Sciatic nerve (tissue), 2 donors: ENCODE measurements at places on chromosomes 2 and 18.

GRCh38 chr2:213980883-213981282 is 430.0 kb upstream of the VWC2L start:
- DNase-seq: no peak

DNA sequence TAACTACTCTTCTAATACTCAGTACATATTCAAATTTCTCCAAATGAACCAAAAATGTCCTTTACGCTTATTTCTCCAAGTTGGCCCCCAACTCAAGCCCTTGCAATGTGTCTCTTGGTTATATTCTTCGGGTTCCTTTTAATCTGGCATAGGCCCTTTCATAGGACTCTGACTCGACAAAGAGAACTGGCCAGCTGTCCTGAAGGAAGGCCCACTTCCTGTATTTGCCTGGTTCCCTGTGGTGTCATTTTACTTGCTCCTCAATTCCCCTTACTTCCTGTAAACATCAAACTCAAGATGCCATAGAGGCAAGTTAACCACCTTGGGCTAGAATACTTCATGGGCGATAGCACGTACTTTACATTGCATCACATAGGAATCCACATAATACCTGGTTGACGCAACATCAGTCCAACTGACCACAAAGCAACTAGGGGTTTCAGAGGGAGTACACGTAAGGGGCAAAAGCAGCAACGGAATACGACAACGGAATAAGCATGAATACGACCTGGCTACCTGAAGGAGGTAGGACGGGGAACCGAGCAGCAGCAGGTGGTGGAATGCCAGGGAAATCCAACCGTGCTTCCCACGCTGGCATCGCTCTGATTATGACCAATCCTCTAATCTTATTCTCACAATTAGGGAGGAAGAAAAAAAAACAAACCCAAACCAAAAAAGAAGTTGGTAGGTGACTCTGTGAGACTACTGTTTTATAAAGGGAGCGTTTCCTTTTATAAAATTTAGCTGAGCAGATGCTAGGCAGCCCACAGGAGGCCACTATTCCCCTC is 823 bp upstream of the GORASP2 start:
- DNase-seq: no peak

- peak; percentile 38 for DNase-seq
Observed at GRCh38 chr2:239691720-239692119, 290.9 kb upstream of the HDAC4 start.

- no peak for DNase-seq
Observed at GRCh38 chr2:58448845-58449244, 207.7 kb upstream of the FANCL start.

GRCh38 chr2:162221064-162221463 is 22.2 kb downstream of the FAP start:
- peak; percentile 73 for DNase-seq

- DNase-seq: no peak
Observed at GRCh38 chr2:11873356-11874154, 127.1 kb downstream of the LPIN1 start.

DNA sequence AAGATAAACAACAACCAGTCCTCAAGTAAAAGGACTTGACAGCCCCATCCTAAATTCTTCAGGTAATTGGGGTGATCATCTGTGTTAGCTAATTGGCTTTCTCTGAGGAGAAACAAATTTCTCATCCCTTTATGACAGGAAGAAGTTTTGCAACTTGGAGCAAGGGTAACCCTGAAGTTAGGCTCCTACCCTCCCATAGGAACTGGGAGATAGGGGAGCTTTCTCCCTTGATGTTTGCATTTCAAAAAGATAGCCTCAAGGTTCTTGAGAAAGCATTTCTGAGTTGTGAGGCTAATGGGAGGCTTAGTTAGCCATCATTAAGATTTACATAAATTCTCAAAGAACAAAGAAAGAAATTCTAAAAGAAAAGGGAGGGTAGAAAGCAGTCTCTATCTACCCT is 95.4 kb downstream of the MAP2 start:
- no peak for DNase-seq

DNA sequence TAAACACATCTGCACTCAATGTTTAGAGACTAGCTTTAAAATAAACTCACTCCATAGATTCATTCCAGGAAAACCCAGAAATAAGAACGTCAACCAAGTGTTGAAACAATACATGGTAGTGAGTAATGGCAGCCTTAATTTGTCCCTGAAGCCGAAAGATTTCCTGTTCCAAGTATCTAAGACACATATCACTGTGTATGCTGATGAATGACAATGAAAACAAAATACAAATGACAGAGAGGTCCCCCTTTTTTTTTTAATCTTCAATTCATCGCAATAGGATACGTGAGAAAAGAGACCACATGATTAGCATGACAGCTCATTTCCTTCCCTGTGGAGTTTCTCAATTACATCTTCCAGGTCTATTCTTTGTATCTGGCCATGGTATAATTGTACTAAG is 160.5 kb upstream of the STK17B start:
- DNase-seq: no peak

- no peak for DNase-seq
Observed at GRCh38 chr2:170965446-170966225, 36.6 kb downstream of the GORASP2 start.

DNA sequence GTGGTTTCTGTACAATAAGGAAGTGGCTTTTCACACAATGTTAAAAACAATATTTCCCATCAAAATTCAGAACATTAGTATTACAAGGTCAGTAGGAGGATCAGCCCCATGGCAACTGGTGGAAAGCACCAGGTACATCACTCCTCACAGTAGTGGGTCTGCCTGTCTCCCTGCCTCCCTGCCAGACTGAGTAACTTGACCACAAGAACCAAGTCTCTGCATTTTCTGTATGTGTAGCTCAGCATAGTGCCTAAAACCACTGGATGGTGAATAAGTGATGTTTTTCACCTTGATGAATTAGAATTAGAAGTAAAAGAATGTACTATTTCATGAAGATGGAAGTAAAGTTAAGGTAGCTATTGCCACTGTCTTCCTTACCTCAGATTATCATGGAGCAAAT is 4.1 kb upstream of the WDR7 start:
- DNase-seq: no peak

DNA sequence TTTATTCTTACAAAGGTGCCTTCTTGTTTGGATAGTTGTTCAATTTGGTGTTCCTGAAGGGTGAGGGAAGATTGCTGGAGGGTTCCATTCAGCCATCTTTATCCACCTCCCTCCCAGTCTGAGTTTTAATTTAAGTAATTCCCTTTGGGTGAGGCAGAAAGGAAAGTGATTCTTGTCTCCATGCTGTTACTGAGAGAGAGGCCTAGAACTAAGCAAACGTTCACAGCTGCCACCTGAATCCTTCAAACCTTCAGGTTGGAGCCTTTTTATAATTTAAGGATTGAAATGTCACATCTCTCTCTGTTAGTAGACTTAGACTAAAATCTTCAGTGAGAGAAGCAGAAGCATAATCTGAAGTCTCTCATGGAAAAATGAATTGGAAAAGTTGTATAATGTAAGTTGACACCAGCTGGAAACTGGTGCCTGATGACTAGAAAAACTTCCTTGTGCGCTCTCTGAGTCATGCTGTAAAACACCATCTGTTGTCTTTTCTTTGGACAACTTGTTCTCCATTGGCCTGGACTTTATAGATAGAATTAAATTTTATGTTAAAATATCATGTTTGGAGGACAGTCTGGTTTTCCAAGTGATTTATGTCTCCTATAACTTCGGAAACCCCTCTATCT is 14.6 kb downstream of the STRADB start:
- DNase-seq: no peak

GRCh38 chr2:216445501-216445900 is 33.2 kb downstream of the SMARCAL1 start:
- no peak for DNase-seq

DNA sequence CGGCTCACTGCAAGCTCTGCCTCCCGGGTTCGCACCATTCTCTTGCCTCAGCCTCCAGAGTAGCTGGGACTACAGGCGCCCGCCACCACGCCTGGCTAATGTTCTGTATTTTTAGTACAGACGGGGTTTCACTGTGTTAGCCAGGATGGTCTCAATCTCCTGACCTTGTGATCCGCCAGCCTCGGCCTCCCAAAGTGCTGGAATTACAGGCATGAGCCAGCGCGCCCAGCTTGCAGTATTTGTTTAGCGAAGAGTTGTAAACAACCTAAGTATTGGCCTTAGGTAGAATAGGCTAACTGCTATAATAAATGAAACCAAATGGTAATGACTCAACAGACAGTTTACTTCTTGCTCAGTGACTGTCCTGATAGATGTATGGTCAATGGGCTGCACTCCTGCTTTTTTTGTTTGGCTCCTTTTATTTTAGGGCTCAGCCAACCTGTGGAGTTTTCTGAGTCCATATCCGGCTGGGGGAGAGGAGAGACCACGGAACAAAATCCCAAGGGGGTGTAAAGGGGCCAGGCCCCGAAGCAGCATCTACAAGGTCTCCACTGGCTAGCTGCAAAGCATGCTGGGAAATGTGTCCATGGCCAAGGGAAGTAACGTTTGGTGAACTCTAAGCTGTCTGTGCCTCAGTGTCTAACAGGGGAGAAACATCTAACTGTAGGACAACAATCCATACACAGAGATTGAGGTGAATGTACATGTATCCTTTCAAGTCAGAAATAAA is 841.0 kb upstream of the ID2 start:
- no peak for DNase-seq

DNA sequence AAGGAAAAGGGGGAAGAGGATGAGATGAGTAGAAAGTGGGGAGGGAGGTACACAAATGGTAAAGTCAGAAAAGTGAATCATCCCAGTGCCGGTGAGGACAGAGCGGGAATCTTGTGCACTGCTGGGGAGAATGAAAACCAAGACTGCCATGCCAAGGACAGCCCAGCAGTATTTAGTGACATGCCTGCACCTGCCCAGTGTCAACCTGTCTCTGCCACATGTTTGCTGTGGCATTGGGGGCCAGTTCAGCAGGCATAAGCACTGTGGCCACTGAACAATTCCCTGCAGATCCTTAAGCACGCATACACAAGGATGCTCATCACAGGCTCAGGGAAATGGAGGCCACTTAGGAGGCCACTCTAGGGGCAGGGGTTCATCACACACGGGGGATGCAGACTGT is 5.2 kb upstream of the KCNK3 start:
- no peak for DNase-seq

- DNase-seq: no peak
Observed at GRCh38 chr18:4806331-4806730, 351.2 kb upstream of the DLGAP1 start.

DNA sequence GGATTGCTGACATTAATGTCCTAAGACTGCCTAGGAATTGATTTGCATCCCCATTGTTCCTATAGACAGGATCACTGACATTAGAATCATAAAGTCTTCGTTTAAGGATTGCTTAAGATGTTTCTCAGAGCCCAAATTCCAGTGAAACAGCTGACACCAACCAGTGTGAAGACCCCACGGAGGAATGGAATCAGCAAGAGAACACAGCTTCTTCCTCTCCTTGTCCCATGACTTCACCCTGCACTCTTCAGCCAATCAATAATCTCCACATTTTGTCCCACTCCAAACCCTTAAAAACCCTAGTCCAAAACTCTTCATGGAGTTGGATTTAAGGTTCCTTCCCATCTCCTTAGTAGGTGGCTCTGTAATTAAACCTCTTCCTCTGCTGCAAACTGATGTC is 157.0 kb upstream of the NDUFV2 start:
- no peak for DNase-seq

DNA sequence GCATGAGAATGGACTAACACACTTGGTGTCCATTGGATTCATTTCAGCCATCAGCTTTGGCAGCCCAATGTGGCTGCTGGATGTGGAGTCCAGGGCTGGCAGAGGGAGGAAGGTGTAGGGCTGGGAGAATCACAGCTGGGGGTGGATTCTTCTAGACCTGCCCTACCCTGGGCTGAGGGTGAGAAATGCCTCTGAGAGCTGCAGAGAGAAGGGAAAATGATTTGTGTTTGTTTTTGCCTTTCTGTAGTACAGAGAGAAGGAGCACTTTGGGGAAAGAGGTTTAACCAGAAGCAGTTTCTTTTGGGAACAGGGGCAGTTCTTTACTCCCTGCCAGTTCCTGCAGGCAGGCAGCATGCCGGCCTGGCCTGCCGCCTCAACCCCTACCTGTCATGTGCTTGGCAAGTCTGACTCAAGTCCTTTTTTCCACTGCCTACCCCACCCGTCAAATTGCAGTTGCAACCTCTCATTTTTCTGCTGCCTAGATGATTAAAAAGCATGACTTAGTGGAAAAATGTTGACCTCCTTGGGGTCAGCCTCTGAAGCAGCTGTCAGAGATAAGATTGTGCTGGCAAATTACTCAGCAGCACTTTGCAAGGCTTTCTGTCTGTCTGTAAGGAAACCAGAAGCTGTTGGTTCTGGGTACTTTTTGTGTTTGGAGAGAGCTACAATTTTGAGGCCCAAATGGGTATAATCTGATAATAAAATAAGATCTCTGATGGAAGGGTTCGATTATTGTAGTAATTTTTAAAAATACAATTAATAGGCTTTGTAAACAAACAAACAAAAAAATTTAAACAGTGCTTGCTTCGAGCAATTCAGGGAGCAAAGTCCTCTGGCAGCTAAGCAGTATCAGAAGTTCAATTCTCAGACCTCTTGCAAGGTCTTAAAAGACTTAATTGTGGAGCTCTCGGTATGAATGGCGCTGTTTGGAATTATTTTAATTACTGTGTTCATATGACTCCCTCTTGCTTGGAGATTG is 21.7 kb downstream of the LBH start:
- peak; percentile 63 for DNase-seq

- no peak for DNase-seq
Observed at GRCh38 chr2:135002836-135003235, 44.4 kb downstream of the MAP3K19 start.

- DNase-seq: no peak
Observed at GRCh38 chr2:27092696-27093429, 6.3 kb downstream of the KHK start.

- no peak for DNase-seq
Observed at GRCh38 chr2:208982831-208983230, 441.0 kb upstream of the MAP2 start.
